Bronchial epithelial cell (primary cell): ENCODE measurements at places on chromosomes 1 and 21. TPM values are rescaled to one million over a fixed set of nuclear protein-coding genes. Genes with fewer than 3 reads are reported as not detected.

- DNase-seq: no peak
Measured at GRCh38 chr1:109251277-109252166, 2.2 kb downstream of the CELSR2 start.

DNA sequence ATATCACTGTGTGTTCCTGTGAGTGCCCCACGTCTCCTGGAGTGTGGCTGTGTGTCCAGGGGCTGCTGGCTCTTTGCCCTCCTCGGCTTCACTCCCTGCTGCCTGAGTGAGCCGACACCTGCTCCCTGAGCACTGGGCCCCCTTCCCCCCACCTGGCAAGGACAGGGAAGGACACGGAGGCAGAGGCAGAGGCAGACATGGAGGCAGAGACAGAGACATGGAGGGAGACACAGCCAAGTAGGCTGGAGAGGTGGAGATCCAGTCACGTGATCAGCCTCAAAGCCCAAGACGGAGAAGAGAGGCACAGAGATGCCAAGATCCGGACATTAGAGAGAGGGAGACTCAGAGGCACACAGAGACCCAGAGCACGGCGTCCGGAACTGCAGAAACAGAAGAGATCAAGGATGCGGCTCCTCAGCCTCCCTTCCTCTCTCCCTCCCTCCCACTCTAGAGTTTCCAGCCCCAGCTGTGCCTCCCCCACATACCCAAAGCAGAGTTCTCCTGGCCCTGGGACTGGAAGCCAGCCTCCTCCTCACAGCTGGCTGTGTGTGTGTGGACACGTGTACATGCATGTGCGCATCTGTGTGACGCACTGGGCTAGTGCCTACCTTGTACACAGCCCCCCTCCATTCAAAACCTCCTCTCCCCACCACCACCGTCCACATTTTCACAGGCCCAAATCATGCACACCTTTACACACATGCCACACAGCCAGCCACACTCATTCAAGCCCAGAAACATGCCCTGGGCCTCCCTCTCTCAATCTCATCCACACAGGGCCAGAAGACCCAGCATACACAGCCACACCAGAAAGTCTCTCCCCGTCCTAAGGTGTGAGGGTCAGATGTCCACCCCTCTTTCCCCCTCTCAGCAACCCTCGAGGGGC, 39.1 kb upstream of the WASF2 start:
- peak; percentile 65 for DNase-seq

The SLC37A1 gene
- total RNA-seq: 7.1 and 15.1 TPM in 2 replicates

The SPRR3 gene
- 136 and 342 TPM in 2 replicates for total RNA-seq

DNA sequence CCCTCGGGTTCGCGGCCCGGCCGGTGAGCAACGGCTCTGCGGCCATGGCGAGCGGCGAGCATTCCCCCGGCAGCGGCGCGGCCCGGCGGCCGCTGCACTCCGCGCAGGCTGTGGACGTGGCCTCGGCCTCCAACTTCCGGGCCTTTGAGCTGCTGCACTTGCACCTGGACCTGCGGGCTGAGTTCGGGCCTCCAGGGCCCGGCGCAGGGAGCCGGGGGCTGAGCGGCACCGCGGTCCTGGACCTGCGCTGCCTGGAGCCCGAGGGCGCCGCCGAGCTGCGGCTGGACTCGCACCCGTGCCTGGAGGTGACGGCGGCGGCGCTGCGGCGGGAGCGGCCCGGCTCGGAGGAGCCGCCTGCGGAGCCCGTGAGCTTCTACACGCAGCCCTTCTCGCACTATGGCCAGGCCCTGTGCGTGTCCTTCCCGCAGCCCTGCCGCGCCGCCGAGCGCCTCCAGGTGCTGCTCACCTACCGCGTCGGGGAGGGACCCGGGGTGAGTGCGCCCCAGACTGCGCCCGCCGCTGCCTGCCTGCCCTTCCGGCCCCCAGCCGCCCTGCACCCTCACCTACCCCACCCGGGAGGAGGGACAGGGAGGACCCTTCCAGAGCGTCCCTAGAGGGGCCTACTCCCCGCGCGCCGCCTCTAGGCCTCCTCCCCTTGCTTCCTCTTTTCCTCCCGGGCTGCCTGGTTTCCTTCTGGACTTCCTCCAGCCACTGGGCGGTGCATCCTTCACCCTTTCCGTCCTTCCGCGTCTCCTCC, at the start of gene RNPEP:
Gene RNPEP (plus strand): TSS at position 26 of the 757 bp plus-strand sequence. CDS start 19 bp downstream, at position 45.
- peak; percentile 38 for DNase-seq

GRCh38 chr1:151790940-151791651, 796 bp upstream of the TDRKH start:
- DNase-seq: no peak
